ENCODE measurements at places on chromosomes 7 and 10.

- DNase-seq = no peak
Measured at GRCh38 chr10:129179972-129180678, 286.9 kb upstream of the MGMT start.

GRCh38 chr7:157613575-157614322 is 276.9 kb downstream of the DNAJB6 start:
- no peak for DNase-seq

GRCh38 chr10:129505500-129506075 is 38.5 kb downstream of the MGMT start:
- no peak for DNase-seq

- no peak for DNase-seq
Measured at GRCh38 chr10:36066102-36066501, 424.0 kb upstream of the FZD8 start.

DNA sequence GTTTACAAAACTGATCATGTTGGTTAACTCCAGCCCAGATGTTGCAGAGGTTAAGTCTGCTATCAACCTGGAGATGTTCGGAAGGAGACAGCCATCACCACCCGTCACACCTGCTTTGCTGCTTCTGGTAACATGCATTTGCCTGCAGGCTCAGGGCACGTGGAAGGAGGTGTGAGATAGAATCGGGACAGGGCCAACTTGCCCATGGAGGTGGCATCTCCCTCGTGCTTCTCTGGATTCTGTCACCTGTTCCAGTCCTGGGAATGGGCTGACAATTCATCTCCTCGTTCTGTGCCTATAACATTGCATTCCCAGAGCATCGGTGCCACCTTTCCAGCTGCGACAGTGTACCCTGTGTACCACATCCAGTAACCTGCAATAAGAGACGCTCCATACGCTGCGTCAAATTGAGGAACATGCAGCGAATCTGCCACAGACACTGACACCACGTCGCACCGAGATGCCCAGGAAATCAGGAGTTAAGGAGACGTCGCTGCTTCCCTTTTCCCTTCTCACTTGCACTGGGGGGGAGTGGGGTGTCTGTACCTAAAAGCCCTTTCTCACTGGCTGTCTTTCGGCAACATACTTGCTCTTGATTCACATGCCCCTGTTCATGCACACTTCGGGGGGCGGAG is 65.8 kb downstream of the ADARB2 start:
- DNase-seq = no peak

GRCh38 chr7:108135446-108136190 is 5.5 kb upstream of the LAMB4 start:
- no peak for DNase-seq

DNA sequence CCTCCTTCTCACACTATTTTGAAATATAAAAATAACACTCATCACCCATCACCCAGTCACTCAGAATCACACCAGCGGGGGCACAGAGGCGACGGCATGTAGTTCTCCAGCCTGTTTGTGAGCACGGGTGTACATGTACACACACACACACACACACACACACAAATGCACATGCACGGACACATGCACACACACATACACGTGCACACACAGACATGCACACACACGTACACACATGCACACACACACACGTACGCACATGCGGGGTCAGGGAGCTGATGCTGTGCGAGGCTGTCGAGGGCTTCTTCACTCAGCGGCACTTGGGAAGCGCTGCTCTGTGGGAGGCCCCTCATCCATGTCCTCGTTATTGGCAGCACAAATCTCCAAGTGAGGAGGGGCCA is 178.8 kb downstream of the ELFN1 start:
- DNase-seq = no peak

GRCh38 chr10:100826661-100826982 is 81.2 kb downstream of the PAX2 start:
- no peak for DNase-seq

GRCh38 chr7:127322351-127322750 is 69.6 kb upstream of the GRM8 start:
- DNase-seq = no peak

- no peak for DNase-seq
Measured at GRCh38 chr7:28882869-28883470, 75.2 kb downstream of the TRIL start.

DNA sequence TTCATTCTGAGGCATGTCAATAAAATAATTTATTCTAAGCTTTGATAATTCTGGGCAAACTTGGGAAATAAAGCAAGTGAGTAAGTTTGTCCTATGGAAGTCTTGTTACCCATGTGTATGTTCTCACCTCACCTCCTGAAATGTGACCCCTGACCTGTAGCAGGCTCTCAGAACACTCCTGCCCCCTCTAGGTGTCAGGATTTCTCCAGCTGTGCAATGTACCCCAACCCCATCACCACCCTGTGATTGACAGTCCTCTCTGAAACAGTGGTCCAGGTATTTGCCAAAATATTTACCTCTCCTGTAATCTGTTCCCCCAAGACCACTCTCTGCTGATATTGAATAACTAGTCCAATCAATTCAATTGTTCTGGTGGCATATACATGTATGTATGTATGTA is 122.6 kb upstream of the PTER start:
- no peak for DNase-seq

- DNase-seq = no peak
Measured at GRCh38 chr10:112379635-112380296, 5.8 kb downstream of the ACSL5 start.

DNA sequence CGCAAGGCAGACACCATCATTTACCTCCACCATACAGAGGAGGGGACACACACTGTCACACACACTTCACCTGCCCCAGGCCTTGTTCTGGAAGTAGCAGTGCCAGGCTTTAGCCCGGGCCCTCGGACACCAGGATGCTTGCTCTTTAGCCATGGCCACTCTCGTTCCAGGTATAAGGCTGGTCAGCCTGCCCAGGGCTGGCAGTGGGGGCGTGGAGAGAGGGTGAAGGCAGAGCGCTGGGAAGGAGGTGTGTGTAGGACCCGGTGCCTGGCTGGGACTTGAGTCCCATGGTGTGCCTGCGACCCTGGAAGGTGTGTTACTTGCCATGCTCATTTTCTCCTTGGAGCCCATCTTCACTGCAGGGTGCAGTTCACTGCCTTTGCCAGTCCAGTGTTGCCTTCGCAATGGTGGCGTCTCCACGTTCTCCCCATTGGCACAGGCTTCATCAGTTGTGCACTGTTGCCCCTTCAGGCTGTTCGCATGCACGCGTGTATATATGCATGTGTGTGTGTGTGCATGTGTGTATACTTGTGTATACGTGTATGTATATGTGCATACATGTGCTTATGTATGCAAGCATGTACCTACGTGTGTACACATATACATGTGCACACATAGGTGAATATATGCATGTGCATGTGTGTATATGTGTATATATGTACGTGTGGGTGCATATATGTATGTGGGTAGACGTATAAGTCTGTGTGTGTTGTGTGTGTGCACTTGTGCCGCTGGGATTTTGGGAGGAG is 153.4 kb downstream of the CAMK1D start:
- DNase-seq = no peak

GRCh38 chr7:75637854-75638593 is 100.7 kb downstream of the HIP1 start:
- DNase-seq = no peak

All from NCI-H1092 treated with DMSO at 0.1 percent for 48 hours (cell line).